ENCODE measurements at places on chromosomes 1 and 21.

- DNase-seq: no peak
Observed at GRCh38 chr1:202374099-202374498, 25.6 kb downstream of the PPP1R12B start.

- DNase-seq: no peak
Observed at GRCh38 chr1:48619539-48619938, 147.5 kb upstream of the SPATA6 start.

DNA sequence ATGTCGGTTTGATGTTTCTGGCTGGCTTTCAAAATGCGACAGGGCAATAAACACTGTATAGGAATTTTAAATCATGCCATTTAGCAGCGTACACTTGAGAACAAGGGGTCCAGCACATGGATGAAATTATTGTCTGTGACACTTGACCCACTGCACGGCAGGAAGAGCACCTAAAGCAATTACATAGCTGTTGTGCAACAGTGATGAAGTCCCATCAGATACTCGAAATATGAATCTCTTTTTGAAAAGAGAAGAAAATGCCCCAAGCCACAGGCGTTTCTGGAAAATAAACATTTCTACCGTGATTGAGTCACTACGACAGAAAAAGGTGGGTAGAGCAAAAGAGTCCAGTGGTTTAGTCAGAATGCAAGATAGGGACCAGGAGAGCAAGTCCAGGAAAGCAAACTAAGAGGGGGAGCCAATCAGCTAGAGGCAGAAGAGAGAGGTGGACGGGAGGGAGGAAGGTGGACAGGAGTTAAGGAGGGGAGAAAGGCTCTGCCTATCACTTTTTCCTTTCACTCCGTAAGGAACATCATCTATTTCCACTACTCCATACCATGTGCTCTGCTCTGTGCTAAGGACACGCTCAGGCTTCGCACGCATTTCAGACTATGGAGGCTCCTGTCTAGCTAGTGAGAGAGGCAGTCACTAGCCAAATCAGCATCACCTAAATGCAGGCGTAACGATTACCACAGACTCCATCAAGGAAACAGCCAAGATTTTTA, 6.4 kb downstream of the DSCAM start:
- no peak for DNase-seq

- no peak for DNase-seq
Observed at GRCh38 chr1:80251591-80251990, 1245.1 kb upstream of the ADGRL4 start.

DNA sequence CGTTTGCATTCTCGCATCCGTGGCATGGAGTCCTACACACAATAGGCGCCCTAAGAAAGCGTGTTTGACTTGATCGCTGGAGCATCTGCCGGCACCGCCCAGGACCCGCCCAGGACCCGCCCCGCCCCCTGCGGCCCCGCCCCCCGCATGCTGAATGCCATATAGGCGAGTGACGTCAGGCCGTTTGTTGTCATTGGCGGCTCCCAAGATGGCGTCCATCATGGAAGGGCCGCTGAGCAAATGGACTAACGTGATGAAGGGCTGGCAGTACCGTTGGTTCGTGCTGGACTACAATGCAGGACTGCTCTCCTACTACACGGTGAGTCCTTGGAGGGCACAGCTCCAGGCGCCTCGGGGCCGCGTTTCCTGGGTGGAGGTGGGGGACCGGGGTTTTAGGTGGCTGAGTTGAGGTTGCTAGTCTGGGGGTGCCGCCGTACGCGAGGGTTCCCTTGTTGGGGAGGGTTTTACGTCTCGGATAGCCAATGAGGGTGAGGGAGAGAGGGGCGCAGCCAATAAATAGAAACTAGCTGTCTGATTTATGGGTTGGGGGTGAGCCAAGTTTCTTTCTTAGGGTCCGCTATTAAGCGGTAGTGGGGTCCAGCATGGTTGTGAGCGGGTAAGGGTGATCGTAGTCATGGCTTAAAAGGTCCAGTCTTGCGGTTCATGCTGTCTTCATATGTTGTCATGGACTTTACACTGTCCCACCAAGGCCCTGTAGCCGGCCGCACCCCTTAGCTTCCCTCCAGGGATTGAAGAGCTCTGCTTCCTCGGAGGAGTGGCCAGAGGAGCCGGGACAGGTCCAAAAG, at the start of gene OSBPL9:
OSBPL9 (plus strand) TSS at position 190 of the 806 bp plus-strand sequence; CDS start at position 209, 19 bp downstream.
- peak; percentile 83 for DNase-seq

DNA sequence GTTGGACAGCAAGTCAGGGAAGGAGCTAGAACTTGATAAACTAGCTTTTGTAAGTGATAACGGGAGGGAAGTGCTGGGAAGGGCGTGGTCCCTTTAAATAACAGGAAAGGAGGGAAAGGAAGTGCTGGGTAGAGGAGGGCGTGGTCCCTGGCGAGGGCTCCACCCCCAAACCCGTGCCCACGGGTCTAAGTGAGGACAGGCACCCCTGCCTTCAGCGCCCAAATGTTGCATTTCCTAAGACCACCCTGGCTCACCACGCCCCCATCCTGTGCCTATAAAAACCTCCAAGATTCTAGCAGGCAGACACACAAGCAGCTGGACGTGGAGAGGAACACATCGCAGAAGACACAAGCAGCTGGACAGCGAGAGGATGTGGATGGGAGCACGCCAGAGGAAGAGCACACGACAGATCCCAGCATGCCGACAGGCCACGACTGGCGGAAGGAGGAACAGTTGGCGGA, 58.5 kb downstream of the PALMD start:
- DNase-seq: no peak

GRCh38 chr1:32816676-32817158, 441 bp downstream of the YARS1 start:
- no peak for DNase-seq

DNA sequence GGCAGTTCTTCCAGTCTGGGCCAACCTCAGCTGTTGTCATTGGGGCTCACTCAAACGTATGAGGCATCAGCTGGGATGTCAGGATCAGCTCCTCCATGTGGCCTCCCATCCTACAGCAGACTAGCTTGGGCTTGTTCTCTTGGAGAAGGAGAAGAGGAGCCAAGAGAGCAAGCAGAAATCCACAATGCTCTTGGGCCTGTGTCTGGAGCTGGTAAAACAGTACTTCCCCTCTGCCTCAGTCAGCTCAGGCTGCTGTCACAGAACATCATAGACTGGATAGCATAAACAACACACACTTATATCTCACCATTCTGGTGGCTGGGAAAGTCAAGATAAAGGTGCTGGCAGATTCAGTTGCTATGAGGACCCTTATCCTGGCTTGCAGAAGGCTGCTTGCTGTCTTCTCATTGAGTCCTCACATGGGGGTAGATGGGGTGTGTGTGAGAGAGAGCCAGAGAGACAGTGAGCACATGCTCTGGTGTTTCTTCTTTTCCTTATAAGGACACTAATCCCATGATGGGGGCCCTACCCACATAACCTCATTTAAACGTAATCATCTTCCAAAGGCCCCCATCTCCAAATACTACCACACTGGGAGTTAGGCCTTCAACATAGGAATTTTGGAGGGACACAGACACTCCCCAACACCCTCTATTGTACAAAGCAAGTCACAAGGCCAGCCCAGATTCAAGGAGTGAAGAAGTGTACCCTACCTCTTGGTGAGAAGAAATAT, 16.3 kb upstream of the DNAJC6 start:
- no peak for DNase-seq

GRCh38 chr1:116568662-116569380, 2.0 kb downstream of the CD58 start:
- DNase-seq: no peak

- no peak for DNase-seq
Observed at GRCh38 chr1:89361681-89362080, 2.2 kb upstream of the GBP6 start.

GRCh38 chr21:16942703-16943102, 570.1 kb upstream of the CXADR start:
- DNase-seq: no peak

- DNase-seq: no peak
Observed at GRCh38 chr1:2431103-2431502, 18.7 kb upstream of the PEX10 start.

GRCh38 chr1:86207323-86207722, 50.8 kb upstream of the COL24A1 start:
- DNase-seq: no peak

GRCh38 chr1:42551590-42551989, 88.5 kb downstream of the CCDC30 start:
- no peak for DNase-seq

GRCh38 chr1:67688526-67689219, 3.7 kb downstream of the GADD45A start:
- no peak for DNase-seq

- DNase-seq: no peak
Observed at GRCh38 chr1:87435484-87435883, 106.8 kb downstream of the LMO4 start.

GRCh38 chr1:30450148-30450817, 273.1 kb downstream of the MATN1 start:
- DNase-seq: no peak

GRCh38 chr21:46115441-46116188, 17.7 kb downstream of the COL6A2 start:
- DNase-seq: peak; percentile 13

DNA sequence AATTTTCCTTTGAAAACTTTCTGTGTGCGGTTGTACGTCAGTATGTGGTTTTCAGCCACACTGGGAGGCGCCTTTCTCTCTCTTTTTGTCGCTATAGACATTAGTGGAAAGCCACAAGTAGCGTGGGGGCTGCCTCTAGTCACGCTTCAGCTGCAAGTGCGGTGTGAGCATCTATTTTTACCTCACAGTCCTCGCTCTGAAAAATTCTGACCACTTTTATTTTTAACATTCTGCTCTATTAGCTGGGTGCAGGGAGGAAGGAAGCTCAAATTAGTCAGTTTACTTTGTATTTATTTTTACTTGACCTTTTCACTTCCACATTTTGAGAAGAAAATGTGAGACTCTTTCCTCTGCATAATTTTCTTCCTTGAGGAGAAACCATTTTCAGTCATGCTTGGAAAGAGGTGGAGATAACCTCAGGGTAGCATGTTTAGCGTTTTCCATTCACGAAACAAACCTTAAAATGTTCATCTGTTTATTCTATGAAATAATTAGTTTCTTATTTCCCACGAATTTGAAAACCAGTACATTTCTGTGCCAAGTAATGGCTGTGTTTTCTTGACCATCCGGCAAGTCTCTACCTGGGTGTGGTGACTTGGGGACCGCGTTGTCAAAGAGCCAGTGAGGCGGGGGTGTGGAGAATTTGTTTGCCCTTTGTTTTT, 35.6 kb downstream of the ADARB1 start:
- DNase-seq: peak; percentile 39

- no peak for DNase-seq
Observed at GRCh38 chr1:204307334-204307883, 52.3 kb downstream of the PLEKHA6 start.

DNA sequence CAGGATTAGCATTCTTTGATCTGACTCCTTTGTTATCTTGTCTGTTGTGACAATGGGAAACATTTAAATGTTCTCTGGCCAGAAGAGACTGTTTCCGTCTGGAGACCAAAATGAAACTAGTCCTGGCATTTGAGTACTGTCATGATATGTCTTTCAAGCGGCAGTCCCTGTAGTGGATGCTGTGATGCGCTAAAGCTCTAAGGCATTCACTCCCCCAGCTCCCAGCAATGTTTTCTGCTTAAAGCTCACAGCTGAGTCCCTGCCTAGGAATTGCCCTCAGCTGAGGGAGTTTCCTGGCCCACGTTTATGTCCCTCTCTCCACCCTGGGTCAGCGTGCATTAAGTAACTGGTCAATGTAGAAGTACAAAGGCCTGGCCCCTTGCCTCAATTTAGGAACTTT, 109.4 kb downstream of the UCHL5 start:
- no peak for DNase-seq

- DNase-seq: no peak
Observed at GRCh38 chr1:168121401-168122011, 15.2 kb downstream of the GPR161 start.

DNA sequence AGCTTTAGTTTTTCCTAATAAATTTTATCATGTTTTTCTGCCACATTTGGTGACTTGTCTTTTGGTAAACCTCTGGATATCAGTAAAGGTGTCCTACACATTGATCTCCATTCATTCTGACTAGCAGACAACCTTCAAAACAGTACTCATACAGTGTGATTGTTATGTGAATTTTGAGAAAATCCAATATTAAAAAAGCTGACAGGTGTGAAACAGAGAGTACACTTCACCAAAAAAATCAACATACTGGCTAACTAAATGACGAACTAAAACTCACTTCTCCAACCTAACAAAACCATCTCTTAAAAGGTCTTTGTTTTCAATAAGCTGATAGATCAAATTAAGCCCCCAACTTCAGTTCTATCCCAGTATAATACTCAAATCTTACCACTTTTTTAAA, 1.5 kb downstream of the FRRS1 start:
- DNase-seq: no peak

DNA sequence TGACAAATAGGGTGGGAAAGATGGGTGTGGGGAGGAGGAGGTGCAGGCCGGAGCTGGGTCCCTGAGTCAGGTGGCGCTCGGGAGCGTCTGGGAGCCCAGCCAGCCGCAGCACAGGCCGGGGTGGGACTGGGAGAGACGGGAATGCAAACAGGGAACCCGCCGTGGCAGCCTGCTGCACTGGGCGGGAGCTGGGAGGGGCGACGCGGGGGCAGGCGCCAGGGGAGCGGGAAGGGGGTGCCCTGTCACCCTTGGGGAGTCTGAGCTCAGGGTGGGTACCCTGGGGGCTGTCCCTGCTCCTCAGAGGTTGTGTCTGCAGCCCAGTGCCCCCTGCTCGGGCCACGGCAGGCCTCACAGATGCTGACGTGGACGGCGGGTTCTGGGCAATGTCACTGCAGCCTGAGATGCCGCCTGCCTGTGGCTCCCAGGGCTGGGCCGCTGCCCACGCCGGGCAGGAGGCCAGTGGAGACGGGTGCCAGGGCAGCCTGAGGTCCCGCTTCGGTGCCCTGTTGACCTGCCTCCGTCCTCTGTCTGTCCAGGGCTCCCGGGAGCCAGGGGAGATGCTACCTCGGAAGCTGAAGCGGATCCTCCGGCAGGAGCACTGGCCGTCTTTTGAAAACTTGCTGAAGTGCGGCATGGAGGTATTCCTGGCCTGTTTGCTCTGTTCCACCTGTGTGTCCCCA, 16.6 kb upstream of the LRRC3 start:
- peak; percentile 9 for DNase-seq

GRCh38 chr1:209870151-209870831, 42.5 kb downstream of the UTP25 start:
- DNase-seq: no peak

Measured in activated CD8-positive, alpha-beta memory T cell treated with anti-CD3 and anti-CD28 coated beads, Interleukin-2, amount 50 U/mL, for 4 hours (primary cell).